Renal cortical epithelial cell (primary cell): ENCODE measurements at places on chromosomes 5 and 9. TPM values are rescaled to one million over a fixed set of nuclear protein-coding genes. Genes with fewer than 3 reads are reported as not detected.

DNA sequence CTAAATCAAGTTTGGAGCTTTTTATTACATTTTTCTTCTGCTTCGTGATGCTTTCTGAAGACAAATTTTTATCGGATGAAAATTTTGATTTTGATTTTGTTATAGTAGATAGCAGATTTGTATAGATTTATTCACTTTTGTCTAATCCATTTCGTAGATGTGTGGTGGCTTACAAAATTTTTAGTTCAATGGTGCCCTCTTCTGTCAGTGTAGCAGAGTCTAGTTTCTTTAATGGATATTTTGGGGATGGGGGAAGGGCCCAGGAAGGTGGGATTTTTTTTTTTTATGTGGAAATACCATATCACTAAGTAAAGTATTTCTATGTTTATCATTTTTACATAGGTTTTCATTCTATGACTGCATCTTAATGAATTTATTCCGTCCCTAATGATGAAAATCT lies 259.9 kb upstream of the TARS1 start:
- peak; percentile 55 for DNase-seq

LCP2 gene
- not detected in 2 replicates for total RNA-seq

- no peak for DNase-seq
Observed at GRCh38 chr9:4701526-4701925, 22.2 kb downstream of the CDC37L1 start.

- no peak for DNase-seq
Observed at GRCh38 chr5:36701085-36701698, 94.8 kb downstream of the SLC1A3 start.

GRCh38 chr5:68137511-68138140 lies 77.9 kb upstream of the PIK3R1 start:
- no peak for DNase-seq

GRCh38 chr9:121472446-121472845 lies 27.2 kb downstream of the GGTA1 start:
- DNase-seq = no peak

PTGDS gene
- total RNA-seq = 0.45 TPM in 1 of 2 replicates, not detected in the other

OR1N1 gene
- total RNA-seq = not detected in 2 replicates

TMEM171 gene
- total RNA-seq = 9.4 and 11.3 TPM in 2 replicates

GRCh38 chr5:124669956-124670721 lies 76.3 kb downstream of the ZNF608 start:
- DNase-seq = no peak

FAM151B gene
- total RNA-seq = 0.69 and 7.1 TPM in 2 replicates

DNA sequence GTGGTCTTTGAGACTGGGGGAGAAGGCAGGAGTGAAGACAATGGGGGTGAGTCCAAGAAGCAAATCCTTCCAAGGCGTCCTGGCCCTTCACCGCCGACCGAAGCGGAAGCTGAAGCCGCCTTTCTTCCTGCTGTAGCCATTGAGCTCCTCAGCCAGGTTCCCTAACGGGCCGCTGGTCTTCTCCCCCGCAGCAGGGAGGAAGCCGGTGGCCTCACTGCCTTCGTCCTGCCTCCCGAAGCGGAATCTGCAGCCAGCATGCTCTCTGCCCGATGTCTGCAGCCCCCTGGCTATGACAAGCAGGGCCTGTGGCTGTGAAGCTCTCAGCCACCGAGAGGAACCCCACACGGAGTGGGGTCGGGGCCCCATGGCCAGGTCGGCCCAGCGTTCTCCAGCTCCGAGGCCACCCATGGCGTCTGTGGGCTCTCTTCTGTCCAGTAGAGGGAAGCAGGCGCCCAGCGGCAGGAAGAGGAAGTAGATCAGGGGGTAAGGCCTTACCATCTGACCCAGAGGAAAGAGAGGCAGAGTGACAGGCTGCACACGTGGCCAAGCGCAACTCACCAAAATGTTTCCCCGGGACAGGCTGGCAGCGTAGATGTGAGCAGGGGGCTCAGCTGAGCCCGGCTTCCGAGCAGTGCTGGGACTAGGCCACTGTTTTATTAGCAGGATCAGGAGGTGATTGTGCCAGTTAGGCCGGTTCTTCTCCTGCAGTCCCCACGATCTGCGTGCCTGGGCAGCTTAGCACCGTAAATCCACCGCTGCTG lies 3.1 kb downstream of the QRFP start:
- DNase-seq = no peak

GRCh38 chr5:28400076-28400475 lies 1361.7 kb upstream of the CDH9 start:
- DNase-seq = peak; percentile 25

PCDH12 gene
- total RNA-seq = 0.35 and 0.45 TPM in 2 replicates

- DNase-seq = no peak
Observed at GRCh38 chr5:6859951-6860638, 146.9 kb downstream of the TENT4A start.

PCDHB10 gene
- total RNA-seq = 0.35 and 0.85 TPM in 2 replicates

- peak; percentile 54 for DNase-seq
Observed at GRCh38 chr5:126052791-126053190, 370.4 kb upstream of the GRAMD2B start.

GTF3C4 gene
- 15.5 and 22.8 TPM in 2 replicates for total RNA-seq

- peak; percentile 46 for DNase-seq
Observed at GRCh38 chr5:177301503-177302165, 1.9 kb downstream of the RAB24 start.

CAMK2A gene
- 0.15 TPM in 1 of 2 replicates, not detected in the other for total RNA-seq

GRCh38 chr5:96730586-96730985 lies 68.4 kb downstream of the CAST start:
- no peak for DNase-seq

PCDHB7 gene
- total RNA-seq = under 0.01 and 0.85 TPM in 2 replicates

DNA sequence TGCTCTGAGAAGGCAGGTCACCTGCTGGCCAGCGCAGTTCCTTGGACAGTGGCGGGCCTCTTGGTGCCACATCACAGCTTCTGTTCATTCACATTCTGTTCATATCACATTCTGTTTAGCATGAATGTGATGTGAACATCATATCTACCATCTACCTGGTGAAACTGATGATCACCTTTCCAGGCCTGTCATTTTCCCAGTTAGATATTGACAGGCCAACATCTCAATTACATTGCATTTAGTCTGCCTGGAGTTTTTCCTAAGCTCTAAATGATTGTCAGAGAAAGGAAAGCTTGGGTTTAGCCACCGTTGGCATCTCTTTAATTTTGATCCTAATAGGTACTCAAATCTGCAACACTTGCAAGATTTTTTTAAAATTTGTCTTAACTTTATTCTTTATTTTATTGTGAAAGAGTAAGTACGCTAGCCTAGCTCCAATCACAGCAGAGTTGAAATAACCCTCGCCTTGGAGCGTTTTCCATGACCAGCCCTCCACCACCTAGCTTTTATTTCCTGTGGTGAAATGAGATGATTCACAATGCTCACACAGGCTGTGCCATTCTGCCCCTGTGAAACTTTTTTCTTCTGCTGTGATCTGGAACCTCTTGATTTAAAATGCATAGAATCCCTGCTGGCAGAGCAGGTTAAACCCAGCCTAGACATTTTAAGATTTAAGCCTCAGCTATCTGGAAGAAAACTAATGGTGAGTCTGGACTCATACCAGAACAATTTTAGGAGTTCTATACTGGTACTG lies 225.0 kb downstream of the ESM1 start:
- peak; percentile 69 for DNase-seq

DNA sequence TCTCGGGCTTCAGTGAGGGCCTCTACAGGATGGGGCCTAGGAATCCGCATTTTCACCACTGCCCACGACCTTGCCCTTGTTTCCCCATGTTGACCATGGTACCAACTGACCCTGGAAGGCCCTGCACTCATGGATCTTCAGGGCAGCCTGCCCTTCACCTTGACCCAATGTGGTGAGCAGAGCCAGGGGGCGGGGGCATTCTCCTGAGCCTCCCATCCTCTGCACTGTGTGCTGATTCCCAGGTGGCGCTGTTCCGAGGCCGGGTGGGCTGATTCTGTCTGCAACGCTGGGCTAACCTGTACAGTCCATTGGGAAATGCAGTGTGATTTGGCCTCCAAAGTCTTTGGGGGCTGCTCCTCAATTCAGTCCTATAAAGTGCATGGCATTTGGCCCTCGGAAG lies 68.7 kb downstream of the SHB start:
- DNase-seq = no peak

DNA sequence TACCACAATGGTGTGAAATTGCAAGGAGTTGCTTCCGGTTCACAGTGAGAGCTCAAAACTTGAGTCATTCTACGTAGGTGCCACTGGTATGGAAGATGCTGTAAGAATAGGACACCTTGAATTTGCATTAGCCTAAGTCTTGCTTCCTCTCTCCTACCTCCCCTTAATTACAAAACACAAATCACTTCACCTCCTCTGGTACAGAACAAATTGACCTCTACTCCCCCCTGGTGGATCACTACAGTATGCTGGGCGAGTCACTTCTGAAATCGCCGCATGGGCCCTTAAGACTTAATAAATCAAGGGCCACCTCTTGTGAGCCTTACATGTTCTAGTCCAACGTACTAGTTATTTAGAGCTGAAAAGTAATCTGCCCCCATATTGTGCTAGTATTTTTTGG lies 145.3 kb upstream of the SMARCA2 start:
- DNase-seq = peak; percentile 2

- no peak for DNase-seq
Observed at GRCh38 chr5:122064992-122065391, 13.1 kb downstream of the LOX start.

PCDHA13 gene
- 0.69 and 2.2 TPM in 2 replicates for total RNA-seq

GRCh38 chr5:171342362-171343111 lies 33.5 kb downstream of the TLX3 start:
- peak; percentile 65 for DNase-seq

- no peak for DNase-seq
Observed at GRCh38 chr9:34665067-34665380, 2.6 kb upstream of the CCL27 start.

RXRA gene
- total RNA-seq = 8.3 and 26.5 TPM in 2 replicates

GRCh38 chr5:32232441-32233219 lies 58.5 kb upstream of the GOLPH3 start:
- peak; percentile 63 for DNase-seq
